Esophagus muscularis mucosa (tissue), 4 donors: ENCODE measurements at places on chromosomes 1 and 21. TPM values are rescaled to one million over a fixed set of nuclear protein-coding genes. Genes with fewer than 3 reads are reported as not detected.

The AXDND1 gene
- not detected for total RNA-seq

The HCN3 gene
- 1.0 TPM for total RNA-seq

The PRKAB2 gene
- total RNA-seq: 35.8 TPM

The AMY1A gene
- total RNA-seq: not detected

The SPATA45 gene
- total RNA-seq: not detected

- H3K36me3 ChIP-seq: no peaks in the 10 kb centered on the region
- no peak overlapping the region for H3K4me3 ChIP-seq
- peaks cover 61% of the 10 kb centered on the region for H3K4me1 ChIP-seq
- no peaks in the 10 kb centered on the region for H3K27me3 ChIP-seq
- no peak for DNase-seq
Measured at GRCh38 chr1:66540434-66541032, 6.6 kb downstream of the SGIP1 start.

- no peak overlapping the region for H3K27ac ChIP-seq
- H3K4me1 ChIP-seq: no peaks in the 10 kb centered on the region
Measured at GRCh38 chr21:29674343-29674742, 265.5 kb downstream of the GRIK1 start.

DNA sequence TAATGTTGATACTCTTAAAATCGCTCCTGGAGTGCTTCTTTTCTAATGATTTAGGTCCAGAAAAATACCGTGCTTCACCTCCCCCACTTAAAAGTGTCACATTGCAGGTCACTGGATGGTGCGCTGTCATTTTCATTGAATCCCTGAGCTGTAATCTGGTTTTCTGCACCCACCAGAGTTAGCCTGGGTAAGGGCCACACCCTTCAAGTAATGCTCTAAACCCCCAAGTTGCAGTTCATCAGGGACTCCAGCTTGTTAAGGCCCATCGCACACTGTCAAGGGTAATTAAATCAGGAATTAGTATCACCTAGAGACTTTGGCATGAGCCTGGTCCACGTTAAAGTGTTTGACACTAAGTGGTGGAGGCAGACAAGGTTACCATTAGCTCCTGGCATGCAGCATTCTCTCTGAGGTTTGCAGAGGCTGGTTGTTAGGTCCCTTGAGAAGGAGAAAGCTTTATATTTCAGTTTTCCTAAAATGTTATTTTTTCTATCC lies 34.0 kb downstream of the ASTN1 start:
- no peaks in the 10 kb centered on the region for H3K36me3 ChIP-seq
- no peak for DNase-seq
- no peaks in the 10 kb centered on the region for H3K27me3 ChIP-seq
- H3K4me1 ChIP-seq: no peaks in the 10 kb centered on the region
- no peak overlapping the region for H3K4me3 ChIP-seq
